ENCODE measurements at places on chromosomes 3 and 15.
A peak's percentile ranks its signal among the peaks of the same experiment; 100 is the strongest.

- DNase-seq: no peak
Observed at GRCh38 chr15:101200181-101200580, 51.7 kb downstream of the CHSY1 start.

GRCh38 chr3:9507586-9508578 lies 45.7 kb downstream of the LHFPL4 start:
- no peak for DNase-seq

- peak; percentile 38 for DNase-seq
Observed at GRCh38 chr15:43133430-43134156, at the start of gene TMEM62. TMEM62 (plus strand) TSS chr15:43133586; CDS start chr15:43133803, 217 bp downstream.

DNA sequence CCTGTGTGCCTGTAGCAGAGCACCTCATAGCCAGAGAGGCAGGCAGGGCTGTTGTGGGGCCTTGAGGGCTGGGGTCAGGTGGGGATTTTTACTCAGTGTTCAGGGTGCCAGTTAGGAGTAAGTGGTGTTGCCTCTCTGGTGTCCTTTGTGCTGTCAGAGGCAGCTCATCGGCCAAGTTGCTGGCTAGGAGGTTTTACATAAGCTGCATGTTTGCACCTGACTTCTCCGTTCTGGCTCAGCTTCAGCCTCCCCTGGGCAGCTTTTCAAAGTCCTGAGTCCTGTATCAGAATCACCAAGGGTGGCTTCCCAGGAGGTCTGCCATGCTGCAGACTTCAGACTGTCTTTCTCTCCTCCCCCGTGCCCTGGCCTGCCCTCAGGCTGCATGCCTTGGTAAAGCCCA lies 242.6 kb upstream of the TPM1 start:
- no peak for DNase-seq

DNA sequence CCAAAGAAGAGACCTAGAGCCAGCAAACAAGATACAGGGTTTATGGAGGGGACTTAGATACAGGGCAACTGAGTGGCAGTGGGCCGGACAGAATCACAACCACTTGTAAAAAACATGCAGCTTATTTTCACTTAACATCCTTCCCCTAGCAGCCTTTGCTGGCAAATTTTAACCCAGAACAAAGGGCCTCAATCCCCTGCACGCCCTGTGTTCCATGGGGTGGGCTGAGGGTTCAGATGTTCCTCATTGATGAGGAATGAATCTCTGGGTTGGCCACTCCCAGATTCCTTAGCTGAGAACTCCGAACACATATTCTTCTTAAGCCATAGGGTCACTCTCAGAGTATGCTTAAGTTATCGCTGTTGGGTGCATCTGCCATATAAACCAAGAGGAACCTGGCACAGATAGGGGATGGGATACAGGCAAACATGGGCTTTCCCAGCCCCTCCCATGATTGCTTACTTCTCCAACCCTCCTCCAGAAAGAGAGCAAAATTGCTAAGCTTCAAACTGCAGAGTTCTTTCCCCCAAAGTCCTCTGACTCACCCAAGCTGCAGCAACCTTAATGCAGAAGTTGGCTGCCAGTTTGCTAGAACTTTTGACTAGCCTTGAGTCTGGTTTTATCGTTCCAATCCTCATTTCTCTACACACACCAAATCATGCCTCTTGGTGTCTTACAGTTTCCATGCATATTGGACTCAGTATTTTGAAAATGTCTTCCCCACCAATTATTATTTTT lies 146.9 kb downstream of the CD47 start:
- no peak for DNase-seq

DNA sequence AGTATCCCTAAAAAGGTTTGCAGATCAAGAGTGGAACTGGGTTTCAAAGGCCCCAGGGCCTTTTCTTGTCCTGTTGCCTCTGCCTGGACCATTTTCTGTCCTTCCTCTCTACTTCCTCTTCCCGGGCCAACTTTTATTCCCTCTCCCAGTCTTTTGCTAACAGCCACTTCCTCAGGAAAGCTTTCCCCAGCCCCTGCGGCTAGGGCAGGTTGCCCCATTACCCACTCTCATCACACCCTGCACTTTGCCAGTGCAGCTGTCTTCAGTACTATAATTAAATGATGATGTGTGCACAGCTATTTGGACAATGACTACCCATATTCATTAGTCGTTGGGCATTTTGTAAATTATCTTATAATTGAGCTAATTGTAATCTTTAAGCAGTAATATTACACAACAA lies 150.5 kb upstream of the THBS1 start:
- no peak for DNase-seq

GRCh38 chr3:194323785-194324735 lies 27.1 kb downstream of the CPN2 start:
- no peak for DNase-seq

DNA sequence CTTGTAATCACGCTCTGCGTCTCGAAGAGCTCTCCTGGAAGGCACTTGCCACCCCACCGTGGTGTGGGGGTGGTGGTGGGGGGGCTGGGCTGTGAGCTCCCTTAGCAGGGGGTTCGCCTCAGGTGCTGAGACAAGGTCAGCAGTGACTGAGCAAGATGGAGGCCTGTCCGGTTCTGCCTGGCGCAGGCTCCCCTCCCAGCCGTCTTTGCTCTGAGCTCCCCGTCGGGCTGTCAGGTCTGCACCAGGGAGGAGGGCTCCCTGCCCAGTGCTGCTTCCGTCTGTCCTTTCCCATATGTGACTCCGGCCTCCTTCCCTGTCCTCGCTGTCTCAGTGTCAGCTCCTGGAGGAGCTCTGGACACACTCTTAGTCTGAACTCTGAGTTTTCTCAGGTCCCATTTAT lies 80.0 kb downstream of the PLXNA1 start:
- DNase-seq: no peak

- DNase-seq: no peak
Observed at GRCh38 chr3:20772869-20773268, 586.9 kb upstream of the SGO1 start.

All from activated T-helper 1 cell treated with anti-CD3 and anti-CD28 coated beads, Interleukin-2, amount 50 U/mL, for 16 hours (primary cell).